ENCODE measurements at places on chromosomes 3 and 15. TPM values are rescaled to one million over a fixed set of nuclear protein-coding genes. Genes with fewer than 3 reads are reported as not detected.

OR5H6 gene
- total RNA-seq, result not detected

PLSCR4 gene
- total RNA-seq, result 242 TPM

ISLR gene
- total RNA-seq, result 120 TPM

SCN11A gene
- 0.71 TPM for total RNA-seq

PPM1L gene
- total RNA-seq, result 10.0 TPM

SQOR gene
- 48.0 TPM for total RNA-seq

GRCh38 chr3:39202094-39202493, 9.7 kb upstream of the XIRP1 start:
- DNase-seq, result no peak

GRCh38 chr15:78983146-78983918, 38.5 kb upstream of the CTSH start:
- no peak for DNase-seq

- DNase-seq, result peak; percentile 30
Measured at GRCh38 chr3:195224156-195224979, 46.6 kb downstream of the XXYLT1 start.

GRCh38 chr15:69200832-69201745, 40.7 kb downstream of the GLCE start:
- DNase-seq, result no peak

- DNase-seq, result no peak
Measured at GRCh38 chr3:23761440-23761896, 44.3 kb upstream of the UBE2E1 start.

DNA sequence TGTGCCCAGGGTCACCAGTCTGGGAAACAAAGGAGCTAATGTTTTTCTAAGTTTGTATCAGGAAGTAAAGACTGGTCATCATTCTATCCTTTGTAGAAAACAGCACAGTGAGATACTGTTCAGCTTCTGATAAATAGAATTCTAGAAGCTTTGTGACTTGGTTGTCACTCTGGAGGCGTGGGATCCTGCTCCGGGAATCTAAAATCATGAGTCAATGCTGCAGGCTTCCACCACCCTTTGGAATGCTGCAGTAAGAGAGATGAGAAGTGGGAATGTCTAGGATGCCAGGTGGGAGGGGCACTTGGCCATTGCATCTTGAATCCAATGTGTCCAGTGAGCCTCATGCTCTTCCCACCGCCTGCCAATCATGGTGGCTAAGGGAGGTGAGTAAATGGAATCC, 40.9 kb downstream of the SAMMSON start:
- no peak for DNase-seq

DNA sequence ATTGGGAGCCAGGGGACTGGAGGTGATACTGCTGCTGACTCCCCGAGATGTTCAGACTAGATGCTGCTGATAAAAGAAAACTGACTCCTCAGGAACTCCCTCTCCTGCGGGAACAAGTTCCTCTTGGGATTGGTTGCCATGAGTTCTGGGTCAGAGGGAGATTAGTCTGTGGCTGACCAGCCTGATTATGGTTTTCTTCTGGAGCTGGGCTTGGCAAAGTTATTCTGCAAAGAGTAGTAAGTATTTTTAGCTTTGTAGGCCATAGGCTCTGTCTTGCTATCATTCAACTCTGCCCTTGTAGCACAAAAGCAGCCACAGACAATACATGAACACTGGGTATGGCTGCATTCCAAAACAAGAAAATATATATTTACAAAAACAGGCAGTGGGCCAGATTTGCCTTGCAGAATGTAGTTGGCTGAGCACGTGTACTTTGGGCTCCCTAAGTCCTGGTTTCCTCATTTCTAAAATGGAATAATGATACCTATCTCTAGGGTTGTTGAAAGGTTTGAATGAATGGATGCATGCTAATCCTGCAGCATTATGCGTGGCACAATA, 796.8 kb downstream of the AGBL1 start:
- no peak for DNase-seq

DNA sequence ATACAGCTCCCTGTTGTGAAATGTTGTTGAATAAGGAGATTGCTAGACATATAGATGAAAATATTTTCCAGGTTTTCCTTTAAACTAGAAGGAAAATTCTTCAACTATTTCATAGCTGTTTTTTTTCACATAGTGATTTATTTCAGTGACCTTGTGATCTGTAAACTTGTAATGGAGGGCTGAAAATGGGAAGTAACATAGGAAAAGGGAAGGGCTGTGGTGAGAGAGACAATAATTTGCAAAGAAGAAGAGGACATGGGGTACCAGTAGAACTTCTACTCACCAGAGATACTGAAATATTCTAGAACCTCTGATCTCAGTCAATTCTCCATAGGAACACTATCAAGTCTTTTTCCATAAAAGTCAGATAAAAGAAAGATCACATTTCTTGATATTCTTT, 60.4 kb downstream of the PLS1 start:
- DNase-seq, result no peak

DNA sequence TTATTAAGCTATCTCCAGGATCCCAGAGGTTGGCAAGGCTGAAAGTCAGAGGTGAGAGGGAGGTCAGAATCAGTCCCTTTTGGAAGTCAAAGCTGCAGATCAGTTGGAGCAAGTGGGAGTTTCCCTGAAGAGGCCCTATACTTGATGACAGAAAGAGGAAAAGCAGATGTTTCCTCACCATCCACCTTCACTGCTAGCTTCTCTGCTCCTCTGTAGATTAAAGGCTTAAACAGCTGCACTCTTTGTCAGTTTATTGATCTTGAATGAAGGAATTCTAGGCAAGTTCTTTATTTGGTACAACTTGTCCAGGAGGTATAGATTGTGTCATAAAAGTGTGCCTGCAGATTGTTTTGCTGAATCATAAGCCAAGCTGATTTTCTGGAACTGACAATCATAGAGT, 408.2 kb upstream of the TGFBR2 start:
- DNase-seq, result no peak

- DNase-seq, result no peak
Measured at GRCh38 chr3:48112813-48113212, 75.4 kb downstream of the CDC25A start.

DNA sequence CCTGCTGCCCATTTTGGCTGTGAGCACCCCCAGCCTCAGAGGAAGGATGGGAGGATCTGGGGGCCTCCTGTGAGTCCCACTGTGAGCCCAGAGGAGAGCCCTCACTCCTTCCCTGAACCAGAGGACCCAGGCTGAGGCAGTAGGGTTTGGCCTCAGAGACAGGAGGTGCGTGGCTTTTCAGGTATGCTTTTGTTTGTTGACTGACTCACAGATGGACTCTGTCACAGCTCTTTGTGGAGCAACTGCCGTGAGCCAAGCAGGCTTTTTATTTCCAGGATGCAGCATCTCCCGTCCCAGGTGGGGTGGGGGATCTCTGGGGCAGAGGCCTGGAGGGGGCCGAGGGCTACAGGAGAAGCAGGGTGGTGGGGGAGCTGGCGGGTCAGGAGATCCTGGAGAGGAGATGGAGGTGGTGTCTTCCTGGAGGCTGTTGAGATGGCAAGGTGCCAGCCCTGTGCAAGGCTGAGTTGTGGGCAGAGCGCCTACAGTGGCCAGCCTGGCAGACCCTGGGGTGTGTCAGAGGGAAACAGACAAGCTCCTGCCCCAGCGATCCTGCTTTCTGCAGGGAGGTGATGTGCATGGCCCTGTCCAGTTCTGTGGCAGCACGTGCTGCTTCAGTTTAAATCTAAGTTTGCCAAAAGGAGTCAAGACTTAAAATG, 24.0 kb downstream of the PLXNA1 start:
- DNase-seq, result no peak

GRCh38 chr15:62618432-62618831, 424.1 kb upstream of the TPM1 start:
- no peak for DNase-seq

DNA sequence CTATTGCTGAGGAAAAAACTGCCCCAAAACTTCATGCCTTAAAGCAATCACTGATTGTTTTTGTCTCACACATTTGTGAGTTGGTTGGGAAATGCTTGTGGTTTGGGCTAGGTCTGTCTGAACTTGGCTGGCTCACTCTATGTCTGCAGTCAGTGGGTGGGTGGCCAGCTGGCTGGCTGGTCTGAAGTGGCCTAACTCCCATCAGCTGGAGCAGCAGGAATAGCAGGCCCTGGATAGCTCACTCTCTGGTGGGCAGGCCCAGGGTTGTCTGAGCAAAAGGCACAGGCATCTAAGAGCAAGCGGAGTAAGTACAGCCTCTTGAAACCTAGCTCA, 37.7 kb upstream of the PRR20G start:
- no peak for DNase-seq

DNA sequence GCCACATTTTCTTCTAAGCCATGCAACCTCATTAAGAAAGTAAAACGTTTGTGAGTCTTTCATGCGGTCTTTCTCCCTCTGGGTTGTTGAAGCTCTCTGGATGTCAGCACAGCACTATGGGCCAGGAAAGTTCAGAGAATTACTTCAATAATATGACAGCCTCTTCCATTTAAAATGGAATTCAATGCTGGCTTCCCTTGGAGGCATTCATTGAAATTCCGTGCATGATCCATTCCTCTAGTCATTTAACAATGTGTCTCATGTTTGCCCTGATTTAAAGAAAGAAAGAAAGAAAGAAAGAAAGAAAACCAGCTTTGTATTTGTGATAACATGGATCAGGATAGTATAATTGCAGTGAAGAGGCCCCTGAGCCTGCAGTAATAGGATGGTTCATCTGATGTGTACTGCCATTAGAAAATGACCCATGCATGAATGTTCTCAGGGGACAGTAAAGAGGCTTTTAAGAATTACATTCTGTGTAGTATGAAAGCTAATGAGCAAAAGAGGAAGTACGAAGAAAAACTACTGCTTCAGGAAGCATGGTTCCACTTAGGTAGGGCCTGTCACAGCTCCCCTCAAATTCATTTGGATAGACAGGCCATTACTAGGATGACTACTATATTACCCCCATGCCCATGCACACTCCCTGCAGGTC, 146.0 kb downstream of the ARPP21 start:
- DNase-seq, result no peak

GRCh38 chr3:122890720-122891220, 95.9 kb downstream of the SLC49A4 start:
- no peak for DNase-seq

DNA sequence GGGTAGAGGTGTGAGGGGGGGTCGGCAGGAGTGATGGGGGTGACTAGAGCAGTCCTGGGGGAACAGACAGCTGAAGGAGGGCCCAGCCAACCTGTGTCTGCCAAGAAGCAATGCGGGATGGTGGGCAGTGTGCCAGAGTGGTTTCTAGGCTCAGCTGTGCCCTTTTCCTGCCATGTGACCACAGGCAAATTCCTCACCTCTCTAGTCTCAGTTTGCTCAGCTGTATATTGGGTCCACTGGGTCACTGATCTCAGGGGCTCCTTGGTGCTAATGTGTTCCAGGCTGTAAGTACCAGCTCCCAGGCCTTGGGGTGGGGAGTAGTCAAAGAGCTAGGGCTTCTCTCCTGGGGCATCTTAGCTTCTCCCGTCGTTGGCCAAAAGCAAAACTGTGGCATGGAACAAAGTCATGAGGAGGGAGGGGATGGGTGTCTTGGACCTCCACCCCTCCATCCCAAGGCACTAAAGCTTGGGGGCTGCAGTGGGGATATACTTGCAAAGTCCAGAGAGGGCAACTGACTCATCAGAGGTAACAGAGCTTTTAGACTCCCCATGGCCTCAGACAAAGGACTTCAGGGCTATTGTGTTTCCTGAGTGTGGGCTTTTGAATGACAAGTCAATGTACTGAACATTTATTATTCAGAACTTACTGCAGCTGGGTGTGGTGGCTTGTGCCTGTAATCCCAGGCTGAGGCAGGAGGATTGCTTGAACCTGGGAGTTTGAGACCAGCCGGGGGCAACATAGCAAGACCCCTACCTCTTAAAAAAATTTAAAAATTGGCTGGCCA, 20.9 kb downstream of the SMAD6 start:
- no peak for DNase-seq

DNA sequence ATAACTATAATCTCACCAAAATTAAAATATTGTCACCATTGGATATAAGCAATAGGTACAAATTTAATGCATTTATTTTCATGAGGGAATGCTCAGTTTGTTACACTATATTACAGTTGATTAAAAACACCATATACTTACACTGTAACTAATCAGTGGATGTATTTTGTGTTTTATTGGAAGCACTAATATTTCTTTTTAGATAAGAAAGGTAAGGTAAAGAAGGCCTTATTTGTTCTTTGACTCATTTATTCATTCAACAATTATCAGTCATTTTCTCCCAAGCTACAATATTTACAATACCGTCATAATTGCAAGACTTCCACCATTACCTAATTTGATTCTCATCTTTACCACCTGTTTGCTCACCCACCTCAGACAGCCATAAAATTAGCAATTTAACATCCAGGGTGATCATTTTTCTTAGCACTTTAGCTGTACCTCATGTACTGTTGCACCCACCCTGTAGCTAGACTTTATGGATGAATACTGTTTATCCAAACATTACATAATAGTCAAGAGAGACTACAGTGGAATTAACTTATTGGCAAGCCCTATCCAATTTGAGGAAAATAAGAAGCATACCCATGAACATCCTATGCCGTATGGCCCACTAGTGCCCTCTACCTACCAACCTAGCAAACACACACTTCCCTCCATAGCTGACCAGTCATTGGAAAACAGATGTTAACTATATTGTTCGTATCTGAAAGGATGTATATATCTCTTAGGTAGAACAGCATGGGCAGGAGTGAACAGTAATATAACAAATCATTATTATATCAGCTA, 229.6 kb downstream of the BBX start:
- DNase-seq, result no peak

DNA sequence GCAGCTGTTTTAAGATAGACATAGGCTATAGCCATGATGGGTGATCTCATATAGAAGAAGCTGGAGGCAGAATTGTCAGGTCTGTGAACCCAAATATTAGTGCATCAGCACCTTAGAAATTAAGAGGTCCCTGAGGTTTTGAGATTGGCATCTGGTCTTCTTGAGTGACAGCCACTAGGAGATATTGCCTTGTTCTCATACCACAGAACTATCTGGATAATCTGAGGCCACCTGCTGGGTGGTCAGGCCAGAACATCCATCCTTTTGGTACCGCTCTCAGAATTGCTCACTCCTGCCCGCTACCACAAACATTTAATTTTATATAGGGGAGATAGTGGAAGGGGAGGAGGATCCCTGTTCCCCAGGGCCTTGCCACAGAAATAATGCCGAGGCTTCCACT, 210.6 kb upstream of the ZPLD1 start:
- DNase-seq, result no peak

GRCh38 chr15:69929905-69930630, 167.6 kb downstream of the TLE3 start:
- DNase-seq, result no peak

DNA sequence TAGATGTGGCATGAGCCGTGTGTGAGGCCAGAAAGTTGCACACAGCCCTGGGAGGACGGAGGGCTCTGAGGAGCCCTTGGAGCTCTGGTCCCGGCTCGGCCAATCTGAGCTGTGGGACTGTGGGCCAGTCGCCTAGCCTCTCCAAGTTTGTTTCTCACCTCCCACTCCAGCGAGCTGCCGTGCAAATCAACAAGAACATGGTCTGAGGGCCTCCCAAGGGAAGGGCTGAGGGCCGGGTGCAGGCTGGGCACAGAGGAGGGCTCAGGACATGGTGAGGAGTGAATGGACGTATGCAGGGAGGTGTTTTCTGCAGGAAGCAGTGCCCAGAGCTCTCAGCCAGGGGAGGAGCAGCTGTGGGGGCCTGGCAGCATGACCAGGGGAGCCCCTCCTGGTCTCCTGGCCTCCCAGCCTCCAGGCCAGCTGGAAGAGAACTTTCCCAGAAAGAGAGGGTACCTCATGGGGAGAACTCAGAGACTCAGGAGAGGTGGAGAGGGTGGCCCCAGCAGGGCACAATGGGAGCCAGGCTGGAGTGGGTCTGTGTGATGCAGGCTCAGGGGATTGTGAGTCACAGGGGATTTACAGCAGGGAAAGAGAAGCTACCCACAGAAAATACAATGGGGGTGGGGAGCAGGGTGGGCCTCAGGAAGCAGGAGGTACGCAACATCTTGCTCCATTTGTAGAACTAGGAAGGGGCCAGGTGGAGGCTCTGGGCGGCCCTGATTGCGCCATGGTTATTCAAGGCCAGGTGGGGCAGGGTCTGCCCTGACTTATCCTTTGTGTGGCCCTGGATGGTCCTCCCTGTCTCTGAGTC, 24.8 kb downstream of the PSTPIP1 start:
- no peak for DNase-seq

Data from sciatic nerve (tissue), 2 donors.